ENCODE measurements at places on chromosomes 12 and 14. TPM values are rescaled to one million over a fixed set of nuclear protein-coding genes. Genes with fewer than 3 reads are reported as not detected.

TAS2R50 gene
- 1.4 TPM for total RNA-seq

AKAP3 gene
- 3.2 TPM for total RNA-seq

CCDC197 gene
- total RNA-seq: not detected

OR11H12 gene
- total RNA-seq: not detected

VRTN gene
- total RNA-seq: not detected

CCDC38 gene
- total RNA-seq: 0.93 TPM

KRT77 gene
- total RNA-seq: not detected

COX8C gene
- total RNA-seq: not detected

DAZAP2 gene
- total RNA-seq: 69.0 TPM

KITLG gene
- total RNA-seq: 0.67 TPM

CHST11 gene
- 3.3 TPM for total RNA-seq

ETV6 gene
- 8.2 TPM for total RNA-seq

SERPINA5 gene
- total RNA-seq: 111 TPM

PRR4 gene
- total RNA-seq: 0.68 TPM

RNASE7 gene
- not detected for total RNA-seq

- no peak for DNase-seq
- peaks cover 29% of the 10 kb centered on the region for H3K36me3 ChIP-seq
- H3K4me1 ChIP-seq: no peaks in the 10 kb centered on the region
- H3K4me3 ChIP-seq: peak overlapping the region; percentile 71
- H3K27ac ChIP-seq: peak overlapping the region; percentile 95
Measured at GRCh38 chr12:56040963-56041551, 661 bp upstream of the RPS26 start.

- no peak overlapping the region for H3K27ac ChIP-seq
- H3K27me3 ChIP-seq: peaks cover 10% of the 10 kb centered on the region
- H3K4me3 ChIP-seq: no peak overlapping the region
- no peaks in the 10 kb centered on the region for H3K36me3 ChIP-seq
Measured at GRCh38 chr12:107845226-107845979, 70.9 kb downstream of the ASCL4 start.

GRCh38 chr14:90319173-90319572 is 12.6 kb downstream of the NRDE2 start:
- no peak overlapping the region for H3K4me3 ChIP-seq
- H3K36me3 ChIP-seq: peaks cover 3% of the 10 kb centered on the region
- no peak overlapping the region for H3K27ac ChIP-seq
- no peak for DNase-seq
- no peaks in the 10 kb centered on the region for H3K27me3 ChIP-seq

DNA sequence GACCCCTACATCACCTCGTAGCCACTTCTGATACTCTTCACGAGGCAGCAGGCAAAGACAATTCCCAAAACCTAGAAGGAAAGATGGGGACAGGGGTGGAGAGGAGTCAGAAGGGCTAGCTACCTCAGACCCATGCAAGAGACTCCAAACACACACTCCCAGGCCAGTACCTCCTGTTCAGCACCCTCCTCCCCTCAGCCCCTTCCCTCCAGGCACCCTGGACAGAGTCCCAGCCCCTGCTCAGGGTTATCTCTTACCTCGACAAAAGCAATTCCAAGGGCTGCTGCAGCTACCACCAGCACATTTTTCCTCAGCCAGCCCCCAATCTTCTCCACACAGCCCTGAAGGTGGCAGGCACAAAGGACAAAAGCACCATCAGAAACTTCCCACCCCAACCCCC is 3.3 kb downstream of the CD63 start:
- no peak overlapping the region for H3K27ac ChIP-seq
- H3K27me3 ChIP-seq: no peaks in the 10 kb centered on the region
- H3K36me3 ChIP-seq: no peaks in the 10 kb centered on the region
- no peak for DNase-seq

DNA sequence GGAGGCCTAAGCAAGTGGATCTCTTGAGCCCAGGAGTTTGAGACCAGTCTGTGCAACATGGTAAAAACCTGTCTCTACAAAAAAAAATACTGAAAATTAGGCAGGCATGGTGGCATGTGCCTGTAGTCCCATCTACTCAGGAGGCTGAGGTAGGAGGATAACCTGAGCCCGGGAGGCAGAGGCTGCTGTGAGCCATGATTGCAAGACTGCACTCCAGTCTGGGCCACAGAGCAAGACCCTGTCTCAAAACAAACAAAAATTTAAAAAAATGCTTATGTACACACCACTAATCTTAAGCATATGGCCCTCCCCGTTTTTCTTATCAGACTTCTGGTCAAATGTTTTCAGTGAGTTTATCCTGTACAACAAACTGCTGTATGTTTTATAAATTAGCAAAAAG is 1.7 kb upstream of the GNPNAT1 start:
- no peaks in the 10 kb centered on the region for H3K4me1 ChIP-seq
- H3K27ac ChIP-seq: no peak overlapping the region
- no peaks in the 10 kb centered on the region for H3K27me3 ChIP-seq
- no peak for DNase-seq
- no peak overlapping the region for H3K4me3 ChIP-seq

- H3K27me3 ChIP-seq: no peaks in the 10 kb centered on the region
- H3K36me3 ChIP-seq: no peaks in the 10 kb centered on the region
- H3K27ac ChIP-seq: no peak overlapping the region
- H3K4me1 ChIP-seq: no peaks in the 10 kb centered on the region
- H3K4me3 ChIP-seq: no peak overlapping the region
- DNase-seq: no peak
Measured at GRCh38 chr14:92850492-92850891, 56.4 kb downstream of the GOLGA5 start.

DNA sequence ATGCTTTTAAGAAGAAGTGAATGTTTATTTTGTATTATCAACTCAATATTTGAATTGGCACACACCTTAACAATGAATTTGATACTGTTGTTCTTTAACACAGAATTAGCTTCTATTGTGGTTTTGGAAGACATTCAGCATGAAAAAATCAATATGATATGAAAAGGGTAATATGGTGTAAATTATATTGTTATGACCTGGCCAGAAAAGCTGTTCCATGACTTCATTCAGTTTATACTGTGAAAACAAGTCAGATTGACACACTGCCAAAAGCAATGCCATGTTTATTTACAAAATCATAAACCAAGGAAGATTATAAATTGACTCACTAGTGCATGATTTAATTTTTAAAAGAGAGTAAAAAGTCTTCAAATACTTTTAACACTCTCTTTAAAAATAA is 851.4 kb upstream of the SEL1L start:
- H3K4me1 ChIP-seq: no peaks in the 10 kb centered on the region
- H3K4me3 ChIP-seq: no peak overlapping the region
- no peaks in the 10 kb centered on the region for H3K27me3 ChIP-seq
- no peak overlapping the region for H3K27ac ChIP-seq

GRCh38 chr14:100530270-100531072 is 56.7 kb downstream of the BEGAIN start:
- no peak overlapping the region for H3K27ac ChIP-seq
- H3K4me3 ChIP-seq: no peak overlapping the region
- H3K27me3 ChIP-seq: no peaks in the 10 kb centered on the region

DNA sequence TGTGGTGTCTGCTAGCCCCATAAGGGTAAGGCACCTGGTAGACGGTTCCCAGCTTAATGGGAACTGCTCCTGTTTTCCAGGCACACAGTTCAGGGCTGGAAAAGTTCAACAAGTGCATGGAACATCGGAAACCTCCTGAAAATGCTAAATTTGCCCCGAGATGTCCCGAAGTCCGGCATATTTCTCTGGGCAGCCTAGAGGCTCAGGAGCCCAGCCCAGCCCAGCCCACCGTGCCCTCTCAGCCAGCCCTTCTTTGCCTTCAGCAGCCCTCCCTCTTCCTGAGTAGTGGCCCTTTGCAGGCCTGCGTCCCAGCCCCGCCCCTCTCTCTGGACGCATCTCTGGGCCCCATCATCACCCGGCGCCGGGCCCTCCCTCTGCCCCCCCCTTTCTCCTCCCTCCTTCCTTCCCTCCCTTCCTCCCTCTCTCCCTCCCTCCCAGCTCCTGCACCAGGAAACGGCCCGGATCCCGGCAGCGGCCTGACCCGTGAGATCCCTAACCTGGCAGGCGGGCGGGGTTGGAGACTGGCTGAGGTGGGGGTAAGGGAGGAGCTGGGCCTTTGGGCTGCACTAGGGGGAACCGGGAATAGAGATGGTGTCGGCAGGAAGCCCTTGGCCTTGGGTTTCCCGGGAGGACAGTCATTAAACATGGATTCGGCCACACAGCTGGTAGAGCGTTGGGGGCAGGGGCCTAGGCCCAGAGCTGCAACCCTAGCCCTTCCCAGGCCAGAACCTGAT is at the start of gene BCL2L2:
Gene BCL2L2 (plus strand): TSS at position 422 of the 734 bp plus-strand sequence. CDS start 935 bp downstream, outside the sequence.
- H3K27me3 ChIP-seq: no peaks in the 10 kb centered on the region
- peak; percentile 94 for DNase-seq
- peaks cover 12% of the 10 kb centered on the region for H3K36me3 ChIP-seq
- peak within 1 kb of the TSS; percentile 69 for H3K27ac ChIP-seq
- peak within 1 kb of the TSS; percentile 87 for H3K4me3 ChIP-seq
- no peaks in the 10 kb centered on the region for H3K4me1 ChIP-seq

DNA sequence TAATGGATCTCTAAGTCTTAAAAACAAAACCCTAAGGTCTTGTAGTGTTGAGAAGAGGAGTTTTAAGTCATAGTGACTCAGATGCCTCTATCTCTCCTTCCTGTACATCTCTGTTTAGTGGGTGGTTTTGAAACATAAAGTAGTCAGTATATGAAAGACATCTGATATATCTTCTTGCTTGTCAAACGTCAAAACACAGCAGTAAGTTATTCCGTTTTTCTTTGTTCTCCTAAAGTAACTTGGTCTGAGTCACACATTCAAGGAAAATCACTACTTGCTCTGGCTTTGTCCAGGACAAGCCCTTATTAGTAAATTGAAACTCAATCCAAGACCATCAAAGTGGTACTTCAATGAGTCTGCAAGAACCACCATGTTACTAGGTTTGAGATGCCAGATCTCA is 1172.5 kb downstream of the BCL11B start:
- no peak overlapping the region for H3K4me3 ChIP-seq
- H3K36me3 ChIP-seq: no peaks in the 10 kb centered on the region
- no peaks in the 10 kb centered on the region for H3K4me1 ChIP-seq
- no peak overlapping the region for H3K27ac ChIP-seq
- no peak for DNase-seq

GRCh38 chr12:88571543-88571942 is 8.7 kb downstream of the KITLG start:
- H3K27ac ChIP-seq: no peak overlapping the region
- no peak overlapping the region for H3K4me3 ChIP-seq
- H3K4me1 ChIP-seq: no peaks in the 10 kb centered on the region
- no peaks in the 10 kb centered on the region for H3K36me3 ChIP-seq
- H3K27me3 ChIP-seq: no peaks in the 10 kb centered on the region

GRCh38 chr12:131860472-131861260 is 32.5 kb downstream of the MMP17 start:
- peak overlapping the region; percentile 14 for H3K27ac ChIP-seq
- no peak overlapping the region for H3K4me3 ChIP-seq
- H3K4me1 ChIP-seq: no peaks in the 10 kb centered on the region
- DNase-seq: peak; percentile 96
- no peaks in the 10 kb centered on the region for H3K36me3 ChIP-seq

- H3K4me1 ChIP-seq: no peaks in the 10 kb centered on the region
- no peak for DNase-seq
- H3K27me3 ChIP-seq: no peaks in the 10 kb centered on the region
- no peak overlapping the region for H3K4me3 ChIP-seq
Measured at GRCh38 chr12:117821480-117822175, 147.2 kb downstream of the KSR2 start.

GRCh38 chr14:103695296-103696069 is 19.8 kb downstream of the XRCC3 start:
- H3K36me3 ChIP-seq: peaks cover 30% of the 10 kb centered on the region
- no peak overlapping the region for H3K27ac ChIP-seq
- H3K27me3 ChIP-seq: no peaks in the 10 kb centered on the region
- no peak overlapping the region for H3K4me3 ChIP-seq
- H3K4me1 ChIP-seq: peaks cover 18% of the 10 kb centered on the region

- no peaks in the 10 kb centered on the region for H3K4me1 ChIP-seq
- no peaks in the 10 kb centered on the region for H3K27me3 ChIP-seq
- no peaks in the 10 kb centered on the region for H3K36me3 ChIP-seq
- no peak overlapping the region for H3K4me3 ChIP-seq
Measured at GRCh38 chr12:62776997-62777396, 158.0 kb downstream of the PPM1H start.

DNA sequence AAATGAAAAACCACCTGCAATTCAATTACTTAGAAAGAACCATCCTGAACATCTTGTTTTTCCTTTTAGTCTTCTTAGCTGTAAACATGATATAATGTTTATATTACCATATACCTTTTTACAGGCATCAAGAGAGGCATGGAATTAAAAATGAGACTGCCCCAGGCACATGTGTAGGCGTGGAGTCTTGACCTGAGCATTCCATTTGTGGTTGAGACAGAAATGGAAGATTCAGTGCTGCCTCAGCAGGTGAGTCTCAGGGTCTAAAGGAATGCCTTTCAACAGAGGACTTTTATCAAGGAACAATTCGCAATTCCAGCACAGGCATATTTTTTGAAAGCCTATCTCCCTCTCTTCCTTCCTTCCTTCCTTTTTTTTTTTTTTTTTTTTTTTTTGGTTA is 8.0 kb upstream of the NANOGNB start:
- H3K4me1 ChIP-seq: no peaks in the 10 kb centered on the region
- no peak overlapping the region for H3K4me3 ChIP-seq
- H3K27ac ChIP-seq: no peak overlapping the region
- no peaks in the 10 kb centered on the region for H3K27me3 ChIP-seq
- no peaks in the 10 kb centered on the region for H3K36me3 ChIP-seq
- no peak for DNase-seq

- DNase-seq: no peak
- H3K36me3 ChIP-seq: no peaks in the 10 kb centered on the region
- no peaks in the 10 kb centered on the region for H3K27me3 ChIP-seq
- no peaks in the 10 kb centered on the region for H3K4me1 ChIP-seq
Measured at GRCh38 chr12:14564336-14564959, 3.2 kb downstream of the PLBD1 start.

GRCh38 chr12:123897221-123897620 is 75.4 kb downstream of the CCDC92 start:
- no peaks in the 10 kb centered on the region for H3K36me3 ChIP-seq
- H3K27ac ChIP-seq: no peak overlapping the region
- H3K4me3 ChIP-seq: no peak overlapping the region
- H3K4me1 ChIP-seq: no peaks in the 10 kb centered on the region

GRCh38 chr12:92242907-92243306 is 97.3 kb upstream of the BTG1 start:
- no peaks in the 10 kb centered on the region for H3K27me3 ChIP-seq
- no peaks in the 10 kb centered on the region for H3K36me3 ChIP-seq

Data from right lobe of liver (tissue), 6 donors.